ENCODE measurements at places on chromosomes 12 and 14.

DNA sequence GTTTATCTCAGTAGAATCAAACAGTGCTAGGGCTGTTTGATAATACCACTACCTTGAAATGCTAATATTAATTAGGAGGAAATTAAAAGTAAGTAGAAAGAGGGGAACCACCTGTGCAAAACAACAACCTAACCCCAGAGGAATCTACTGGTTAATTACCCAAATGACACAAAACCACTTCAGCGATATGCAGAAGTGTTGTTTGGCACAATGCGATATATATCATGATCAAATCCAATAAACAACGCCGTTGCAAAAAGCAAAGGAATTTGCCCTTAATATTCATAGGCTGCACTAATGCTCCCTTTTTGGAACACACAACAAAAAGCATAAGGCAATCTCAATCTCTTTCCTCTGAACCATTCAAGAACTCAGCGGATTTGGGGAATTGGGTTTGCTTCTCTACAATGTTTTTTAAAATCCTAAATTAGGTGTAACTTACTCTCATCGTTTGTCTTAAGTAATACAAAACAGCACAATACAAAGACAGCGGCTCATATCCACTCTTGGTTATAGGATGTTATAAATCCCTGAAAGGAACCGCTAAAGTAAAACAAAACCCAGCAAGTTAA, 1.5 kb downstream of the MAP4K5 start:
- ATAC-seq, result no peak

DNA sequence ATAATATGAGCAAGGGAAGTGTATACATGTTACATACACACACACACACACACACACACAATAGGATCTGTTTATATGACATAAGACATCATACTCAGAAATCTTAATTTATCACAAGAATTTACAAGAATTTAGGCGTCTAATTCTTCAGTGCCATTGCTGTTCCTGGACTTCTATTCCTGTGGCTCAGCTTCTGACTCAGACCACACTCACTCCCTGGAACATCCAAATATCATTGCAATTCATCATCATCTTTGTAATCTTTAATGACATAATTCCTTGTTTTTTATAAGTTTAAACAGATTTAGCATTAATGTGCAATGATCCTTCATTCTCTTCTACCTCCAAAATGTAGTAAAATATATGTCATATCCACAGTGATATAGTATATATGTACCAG, 544.2 kb downstream of the FOXG1 start:
- ATAC-seq, result no peak

GRCh38 chr14:103068351-103069073, 11.2 kb upstream of the CDC42BPB start:
- no peak for ATAC-seq

- ATAC-seq, result no peak
Observed at GRCh38 chr12:121582583-121583333, 1.9 kb upstream of the KDM2B start.

- ATAC-seq, result peak; percentile 94
Observed at GRCh38 chr12:78864403-78864869, at the start of gene SYT1. Gene SYT1, plus strand, starts transcription at chr12:78864774.

DNA sequence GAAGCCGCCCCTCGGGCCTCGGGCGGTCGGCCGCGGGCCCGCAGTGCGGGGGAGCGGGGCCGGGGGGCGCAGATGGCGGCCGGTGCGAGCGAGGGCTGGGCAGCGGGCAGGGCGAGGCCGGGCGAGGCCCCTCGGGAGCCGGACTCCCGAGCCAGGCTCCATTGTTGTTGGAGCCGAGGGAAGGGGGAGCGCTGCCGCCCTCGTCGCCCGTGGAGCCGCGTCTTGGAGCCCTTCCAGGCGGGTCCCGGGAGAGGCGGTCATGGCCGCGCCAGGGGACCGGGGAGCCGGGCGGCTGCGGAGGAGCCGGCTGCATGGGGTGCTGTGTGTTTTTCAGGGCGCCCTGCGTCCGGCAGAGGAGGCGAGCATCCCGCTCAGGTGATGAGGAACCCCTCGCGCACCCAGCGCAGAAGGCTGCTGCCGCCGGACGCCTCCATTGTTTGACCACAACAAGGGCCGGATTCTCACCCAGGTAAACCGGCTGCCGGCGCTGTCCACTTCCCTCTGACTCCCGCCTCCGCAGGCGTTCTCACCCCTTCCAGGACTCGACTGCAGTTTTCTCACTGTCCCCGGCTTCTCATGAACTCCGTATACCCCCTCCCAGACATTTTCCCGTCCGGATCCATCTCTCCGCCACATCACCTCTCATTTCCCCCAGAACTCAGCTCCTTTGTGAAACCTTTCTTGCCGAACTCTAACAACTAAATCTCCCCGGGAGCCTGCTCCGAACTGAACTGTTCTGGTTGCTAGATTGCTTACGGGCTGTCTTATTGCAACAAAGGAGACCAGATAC, 732 bp downstream of the ZNF664 start:
- ATAC-seq, result peak; percentile 1

- no peak for ATAC-seq
Observed at GRCh38 chr12:79776111-79776510, 85.3 kb upstream of the PAWR start.

Data from motor neuron (in vitro differentiated cells).